ENCODE measurements at places on chromosomes 3 and 15.

- no peak for DNase-seq
Measured at GRCh38 chr15:31362886-31363285, 36.3 kb downstream of the KLF13 start.

DNA sequence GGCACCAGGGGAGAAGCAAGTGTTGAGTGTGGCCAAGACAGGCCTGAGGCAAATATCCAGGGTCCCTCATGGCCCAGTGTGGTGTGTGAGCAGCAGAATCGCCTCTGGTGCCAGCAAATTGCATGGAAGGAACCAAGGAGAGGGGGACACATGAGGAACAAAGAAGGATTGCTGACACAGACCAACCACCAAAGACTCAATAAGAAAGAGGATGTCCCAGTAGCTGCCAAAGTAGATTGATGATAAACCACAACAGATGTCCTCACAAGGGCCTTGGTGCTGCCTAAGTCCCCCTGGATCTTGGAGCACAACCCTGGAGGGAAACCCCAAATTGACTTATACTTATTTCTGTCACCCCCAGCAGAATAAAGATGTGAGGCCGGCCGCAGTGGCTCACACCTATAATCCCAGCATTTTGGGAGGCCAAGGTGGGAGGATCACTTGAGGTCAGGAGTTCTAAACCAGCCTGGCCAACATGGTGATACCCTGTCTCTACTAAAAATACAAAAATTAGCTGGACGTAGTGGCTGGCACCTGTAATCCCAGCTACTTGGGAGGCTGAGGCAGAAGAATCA, 10.6 kb downstream of the SRGAP3 start:
- DNase-seq = no peak

- DNase-seq = no peak
Measured at GRCh38 chr3:11641683-11642430, 1.9 kb downstream of the VGLL4 start.

DNA sequence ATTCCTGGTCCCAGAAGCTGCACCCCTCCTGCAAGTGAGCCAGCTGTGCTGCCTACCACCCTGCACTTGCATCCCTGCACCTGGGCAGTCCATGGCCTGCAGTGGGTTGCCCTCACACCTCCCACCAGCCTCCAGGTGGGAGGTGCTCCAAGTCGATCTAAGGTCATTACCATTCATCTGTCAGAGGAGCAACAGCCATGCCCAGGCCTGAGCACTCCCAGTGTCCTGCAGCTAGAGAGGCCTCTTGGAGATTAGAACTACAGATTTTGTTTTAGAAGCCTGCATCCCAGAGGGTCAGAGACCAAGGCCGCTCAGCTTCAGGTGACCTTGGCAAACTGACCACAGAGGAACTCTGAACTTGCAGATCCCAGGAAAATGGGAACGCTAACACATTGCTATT, 9.0 kb upstream of the ZXDC start:
- no peak for DNase-seq

DNA sequence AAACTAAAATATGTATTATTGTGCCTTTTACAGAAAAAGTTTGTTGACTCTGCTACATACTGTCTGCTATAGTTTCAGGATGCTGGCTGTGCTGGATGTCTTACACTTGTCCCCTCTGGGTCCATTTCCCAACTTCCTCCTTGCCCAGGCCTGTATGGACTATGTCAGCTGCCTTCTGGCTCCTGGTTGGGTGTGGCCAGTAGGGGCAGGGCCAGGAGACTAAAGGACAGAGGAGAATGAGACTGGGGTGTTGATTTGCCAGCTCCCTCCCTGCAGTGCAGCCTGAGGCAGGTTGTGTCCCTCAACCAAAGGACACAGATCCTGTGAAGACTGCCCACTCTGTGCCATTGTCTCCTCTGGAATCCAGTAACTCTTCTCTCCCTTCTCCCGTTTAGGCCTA, 90.6 kb upstream of the UBE2E2 start:
- DNase-seq = no peak

DNA sequence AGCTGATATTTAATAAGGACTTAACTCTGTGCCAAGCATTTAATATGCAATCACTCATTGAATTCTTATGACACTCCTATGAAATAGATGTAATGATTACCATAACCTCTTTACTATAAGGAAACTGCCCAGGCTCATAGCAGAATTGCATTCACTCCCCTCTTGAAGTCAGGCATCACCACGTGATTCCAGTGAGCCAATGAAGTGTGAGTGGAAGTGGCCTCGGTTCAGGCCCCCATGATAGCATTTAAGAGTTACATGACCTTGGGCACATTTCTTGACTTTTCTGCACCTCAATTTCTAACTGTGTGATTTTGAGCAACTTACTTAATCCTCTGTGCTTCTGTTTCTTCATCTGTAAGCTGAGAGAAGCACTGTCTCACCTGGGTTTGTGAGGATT, 62.8 kb upstream of the CLDN18 start:
- no peak for DNase-seq

DNA sequence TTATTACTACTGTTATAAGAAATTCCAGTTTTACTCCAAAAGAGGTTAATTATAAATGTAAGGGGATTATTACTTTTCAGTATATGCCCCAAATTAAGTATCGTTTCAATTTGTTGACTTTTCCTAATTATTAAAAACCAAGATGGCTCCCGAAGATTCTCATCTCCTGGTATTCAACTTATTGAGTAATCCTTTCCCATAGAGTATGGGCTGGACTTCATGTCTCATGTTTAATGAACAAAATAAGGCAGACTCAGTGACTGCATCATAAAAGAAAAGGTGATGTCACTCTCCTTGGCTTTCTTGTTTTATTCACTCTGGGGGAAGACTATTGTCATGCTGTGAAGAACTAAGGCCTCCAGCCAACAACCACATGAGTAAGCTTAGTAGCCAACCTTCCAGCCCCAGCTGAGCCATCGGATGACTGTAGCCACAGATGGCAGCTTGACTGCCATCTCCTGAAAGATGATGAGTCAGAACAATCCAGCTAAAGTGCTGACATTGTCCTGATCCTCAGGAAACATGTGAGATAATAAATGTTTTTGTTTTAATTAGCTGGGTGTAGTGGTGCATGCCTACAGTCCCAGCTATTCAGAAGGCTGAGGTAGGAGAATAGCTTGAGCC, 17.3 kb downstream of the IGF2BP2 start:
- DNase-seq = no peak

GRCh38 chr3:138670407-138670806, 61.8 kb downstream of the FAIM start:
- no peak for DNase-seq

DNA sequence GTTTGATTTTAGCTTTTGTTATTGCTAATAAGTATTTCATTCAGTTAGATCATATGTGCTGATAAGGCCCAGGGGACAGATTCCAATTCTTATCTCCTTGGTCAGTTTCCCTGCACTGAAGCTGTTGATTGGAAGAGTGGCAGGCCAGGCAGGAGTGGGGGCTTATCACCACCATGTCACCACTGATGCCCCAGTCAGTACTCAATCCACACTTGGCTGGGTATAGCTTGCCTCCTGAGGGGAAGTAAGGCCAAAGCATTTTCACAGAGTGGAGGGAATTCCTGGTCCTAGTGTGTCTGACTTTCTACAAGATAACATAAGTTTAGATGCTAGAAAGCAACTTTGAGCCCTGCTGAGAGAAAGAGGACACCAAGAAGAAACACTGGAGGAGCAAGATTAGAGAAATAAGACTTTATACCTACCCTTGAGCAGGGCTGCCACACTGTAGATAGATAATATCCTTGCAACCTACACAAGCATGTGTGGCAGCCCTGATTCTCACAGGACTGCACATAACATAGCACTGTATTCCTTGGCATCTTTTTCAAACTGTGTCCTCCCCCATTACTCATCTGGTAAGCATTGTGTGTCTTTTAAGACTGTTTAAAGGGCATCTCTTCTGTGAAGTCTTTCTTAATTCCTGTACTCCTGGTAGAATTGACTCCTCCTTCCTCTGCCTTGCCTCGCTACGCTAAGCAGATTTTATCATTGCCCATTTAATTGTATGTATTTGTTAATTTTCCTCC, 24.3 kb downstream of the OXNAD1 start:
- no peak for DNase-seq

- DNase-seq = no peak
Measured at GRCh38 chr15:83129791-83130190, 22.3 kb downstream of the TM6SF1 start.

GRCh38 chr15:37359101-37359892, 258.9 kb upstream of the MEIS2 start:
- no peak for DNase-seq

GRCh38 chr3:55720614-55721013, 233.5 kb upstream of the WNT5A start:
- DNase-seq = no peak

GRCh38 chr15:25241241-25241801, 197.5 kb downstream of the UBE3A start:
- DNase-seq = peak; percentile 7

- DNase-seq = no peak
Measured at GRCh38 chr3:36124118-36124796, 256.0 kb upstream of the STAC start.

DNA sequence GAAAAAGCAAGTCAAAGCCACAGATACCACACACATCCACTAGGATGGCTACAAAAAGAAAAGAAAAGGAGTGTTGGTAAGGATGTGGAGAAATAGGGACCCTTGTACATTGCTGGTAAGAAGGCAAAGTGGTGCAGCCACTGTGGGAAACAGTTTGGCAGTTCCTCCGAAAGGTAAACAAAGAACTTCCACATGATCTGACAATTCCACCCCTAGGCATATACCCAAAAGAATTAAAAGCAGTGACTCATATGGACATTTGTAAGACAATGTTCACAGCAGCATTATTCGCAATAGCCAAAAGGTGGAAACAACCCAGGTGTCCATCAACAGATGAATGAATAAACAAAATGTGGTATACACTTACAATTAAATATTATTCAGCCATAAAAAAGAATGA, 22.2 kb upstream of the GMPPB start:
- no peak for DNase-seq

DNA sequence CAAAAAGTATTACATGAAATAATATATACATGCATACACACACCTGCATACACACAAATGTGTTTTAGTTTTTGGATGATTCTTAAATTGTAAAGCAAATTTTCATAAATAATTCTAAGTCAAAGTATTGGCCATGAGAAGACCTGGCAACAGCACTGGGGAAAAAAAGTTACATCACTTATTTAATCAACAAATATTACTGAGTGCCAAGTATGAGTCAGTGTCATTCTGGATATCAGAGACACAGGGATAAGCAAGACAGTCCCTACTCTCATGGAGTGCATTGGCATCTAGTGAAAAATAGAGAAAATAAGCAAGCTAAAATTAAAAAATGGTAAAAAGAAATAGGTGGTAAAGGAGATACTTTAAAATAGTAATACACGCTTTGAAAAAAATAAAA, 29.4 kb upstream of the GUCA1C start:
- DNase-seq = no peak

DNA sequence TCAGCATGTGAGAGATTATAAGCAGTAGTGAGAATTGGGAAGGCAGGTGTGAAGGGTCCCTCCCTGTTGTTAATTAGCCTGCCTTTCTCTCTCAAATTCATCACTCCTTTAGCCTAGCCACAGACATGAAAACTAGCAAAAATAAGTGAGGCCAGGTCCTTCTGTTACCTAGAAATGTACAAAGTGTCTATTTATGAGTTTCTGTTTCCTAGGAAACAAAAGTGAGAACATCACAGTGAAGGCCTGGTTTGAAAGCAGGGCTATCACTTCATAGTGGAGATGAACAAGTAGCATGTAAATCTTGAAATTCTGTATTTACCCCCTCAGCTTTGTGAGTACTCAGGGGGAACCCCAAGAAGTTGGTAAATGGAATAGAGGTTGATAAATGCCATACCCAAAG, 78.2 kb upstream of the UMPS start:
- DNase-seq = no peak

DNA sequence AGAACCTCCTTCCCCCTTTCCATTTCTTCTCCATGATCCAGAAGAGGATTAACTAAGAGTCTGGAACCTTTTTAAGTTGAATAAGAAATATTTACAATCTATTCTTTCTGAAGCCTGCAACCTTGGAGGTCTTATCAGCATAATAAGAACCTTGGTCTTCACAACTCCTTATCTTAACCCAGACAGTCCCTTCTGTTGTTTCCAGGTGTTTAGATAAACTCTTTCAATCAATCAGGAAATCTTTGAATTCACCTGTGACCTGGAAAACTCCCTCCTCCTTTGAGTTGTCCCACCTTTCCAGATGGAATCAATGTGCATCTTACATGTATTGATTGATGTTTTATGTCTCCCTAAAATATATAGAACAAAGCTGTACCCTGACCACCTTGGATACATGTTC, 3.6 kb upstream of the DHX36 start:
- DNase-seq = no peak

- DNase-seq = no peak
Measured at GRCh38 chr3:56620371-56620770, 62.7 kb downstream of the TASOR start.

GRCh38 chr3:135268941-135269532, 474.0 kb downstream of the EPHB1 start:
- DNase-seq = no peak

GRCh38 chr3:76998555-76998954, 41.3 kb upstream of the ROBO2 start:
- no peak for DNase-seq

- DNase-seq = no peak
Measured at GRCh38 chr3:23071296-23071695, 131.8 kb upstream of the UBE2E2 start.

DNA sequence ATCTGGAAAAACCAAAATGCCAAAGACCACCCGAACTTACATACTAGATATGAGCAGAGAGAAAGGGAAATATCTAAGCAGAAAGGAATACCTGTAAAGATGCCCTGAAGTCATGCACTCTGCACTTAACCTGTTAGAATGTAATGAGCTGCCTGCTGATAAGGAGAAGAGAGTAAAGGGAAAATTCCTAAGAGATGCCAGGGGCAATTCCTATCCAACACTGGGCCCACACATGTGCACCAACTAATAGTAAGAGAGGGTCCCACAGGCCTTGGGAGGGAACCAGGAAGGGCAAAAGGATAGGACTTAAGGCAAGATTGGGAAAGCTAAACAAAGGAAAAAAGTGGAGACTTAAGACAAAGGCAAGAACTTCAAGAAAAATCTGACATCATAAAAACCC, 189.5 kb downstream of the NSUN3 start:
- DNase-seq = no peak

- DNase-seq = no peak
Measured at GRCh38 chr3:15428539-15428938, 1.1 kb downstream of the EAF1 start.

GRCh38 chr3:45641756-45642155, 47.2 kb downstream of the LIMD1 start:
- no peak for DNase-seq

DNA sequence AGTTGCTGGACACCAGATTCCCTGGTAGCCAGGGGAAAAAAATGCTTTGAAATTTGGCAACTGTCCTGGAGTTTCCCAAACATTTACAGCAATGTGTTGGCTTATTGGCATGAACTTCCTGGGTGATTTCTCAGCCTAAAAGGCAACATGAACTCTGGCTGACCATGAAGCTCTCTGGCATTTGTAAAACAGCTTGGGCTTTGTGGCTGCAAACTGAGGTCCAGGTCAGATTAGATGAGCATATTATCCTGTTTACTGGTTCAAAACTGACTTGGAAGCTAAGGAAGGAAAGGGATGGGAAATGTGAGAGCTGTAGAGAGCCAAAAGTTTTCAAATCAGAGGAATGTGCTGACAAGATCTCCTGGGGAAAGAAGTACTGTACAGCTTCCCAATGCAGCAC, 139.0 kb downstream of the P3H2 start:
- DNase-seq = no peak

All from posterior cingulate gyrus (tissue), 11 donors.